ENCODE measurements at places on chromosomes 4 and X.
A peak's percentile ranks its signal among the peaks of the same experiment; 100 is the strongest.

DNA sequence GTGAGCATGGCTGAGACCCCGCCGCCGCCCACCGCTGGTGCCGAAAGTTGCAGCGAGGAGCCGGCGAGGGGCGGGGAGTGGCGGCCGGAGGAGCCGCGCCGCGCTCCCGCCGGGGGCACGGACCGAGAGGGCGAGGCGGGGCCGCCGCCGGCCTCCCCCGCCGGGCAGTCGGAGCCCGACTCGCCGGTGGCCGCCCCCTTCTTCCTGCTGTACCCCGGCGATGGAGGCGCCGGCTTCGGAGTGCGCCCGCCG, 16.5 kb downstream of the UTP3 start:
- no peak for DNase-seq

GRCh38 chr4:71593311-71593710, 190.6 kb downstream of the GC start:
- DNase-seq: no peak

- DNase-seq: no peak
Observed at GRCh38 chr4:94603170-94603747, 151.5 kb downstream of the PDLIM5 start.

DNA sequence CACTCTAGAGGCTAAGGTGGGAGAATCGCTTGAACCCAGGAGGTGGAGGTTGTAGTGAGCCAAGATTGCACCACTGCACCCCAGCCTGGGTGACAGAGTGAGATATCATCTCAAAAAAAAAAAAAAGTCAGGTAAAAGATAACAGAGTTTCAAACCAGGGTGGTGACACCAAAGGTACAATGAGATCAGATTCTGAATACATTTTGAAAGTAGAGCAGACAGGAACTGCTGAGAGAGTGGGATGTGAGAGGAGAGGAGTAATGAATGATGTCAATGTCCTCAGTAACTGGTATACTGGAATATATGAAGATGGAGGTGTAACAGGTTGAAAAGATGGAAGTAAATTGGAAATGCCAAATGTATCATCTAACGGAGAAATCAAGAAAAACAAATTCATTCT, 135.6 kb downstream of the CAMK2D start:
- DNase-seq: no peak

GRCh38 chr4:121712001-121712651, 15.3 kb upstream of the ANXA5 start:
- DNase-seq: no peak

DNA sequence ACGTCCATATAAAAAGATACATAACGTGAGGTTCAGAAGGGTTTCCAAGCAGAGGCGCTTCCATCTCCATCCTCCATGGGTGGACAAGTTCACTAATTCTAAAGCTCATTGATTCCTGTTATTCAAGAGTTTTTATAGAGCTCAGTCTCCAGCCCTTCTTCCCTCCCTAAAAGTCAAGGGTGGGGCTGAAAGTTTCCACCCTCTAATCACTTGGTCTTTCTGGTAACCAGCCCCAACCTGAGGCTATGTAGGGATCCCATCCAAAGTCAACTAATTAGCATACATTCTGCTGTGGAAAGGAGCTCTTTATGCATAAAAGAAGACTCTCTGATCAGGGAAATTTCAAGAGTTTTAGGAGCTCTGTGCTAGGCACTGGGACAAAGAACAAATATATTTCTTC, 46.9 kb upstream of the VEGFC start:
- DNase-seq: no peak

- no peak for DNase-seq
Observed at GRCh38 chr4:121338518-121338917, 42.3 kb downstream of the QRFPR start.

DNA sequence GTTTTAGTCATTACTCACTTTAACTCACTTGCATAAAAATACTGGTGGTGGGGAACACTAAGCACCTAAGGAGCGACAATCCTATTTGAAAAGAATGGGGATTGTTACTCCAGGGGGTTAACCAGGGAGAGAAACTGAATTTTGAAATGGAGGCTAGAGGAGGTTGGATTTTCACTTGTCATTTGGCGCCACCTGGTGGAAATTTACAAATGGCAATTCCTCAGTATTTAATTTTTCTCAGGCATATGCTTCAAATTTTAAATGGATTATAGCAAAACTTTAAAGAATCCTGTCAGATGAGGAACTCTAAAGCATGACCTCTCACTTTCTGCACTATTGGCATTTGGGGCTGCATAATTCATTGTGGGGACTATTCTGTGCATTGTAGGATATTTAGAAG, 2.7 kb upstream of the GEMIN8 start:
- DNase-seq: peak; percentile 48

GRCh38 chr4:6092971-6093370, 74.7 kb upstream of the C4orf50 start:
- DNase-seq: no peak

GRCh38 chr4:80521438-80521837, 185.9 kb downstream of the CFAP299 start:
- DNase-seq: no peak

DNA sequence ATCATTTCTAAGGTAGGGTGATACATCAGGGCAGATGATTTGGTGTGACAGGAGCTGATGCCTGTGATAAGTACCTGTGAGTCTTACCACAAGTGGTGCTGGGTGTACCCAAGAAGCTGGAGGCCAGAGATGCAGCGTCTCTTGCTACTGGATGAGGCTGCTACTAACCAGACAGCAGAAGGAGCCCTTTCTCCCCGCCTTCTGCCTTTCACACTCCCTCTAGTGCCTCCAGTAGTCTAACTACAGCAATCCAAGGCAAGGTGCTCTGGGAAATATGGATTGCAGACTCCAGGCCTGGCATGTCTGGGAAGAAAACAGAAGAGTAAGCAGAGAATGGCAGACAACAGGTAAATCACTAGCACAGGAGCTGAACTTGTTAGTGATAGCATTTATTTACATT, 470.8 kb downstream of the NKX6-1 start:
- no peak for DNase-seq
